T-helper 2 cell treated with Interferon-gamma antibody and Interleukin-4, amounts not matched to agents 100 ng/mL and 5 ng/mL, for 36 hours (primary cell): ENCODE measurements at places on chromosomes 12 and 14. TPM values are rescaled to one million over a fixed set of nuclear protein-coding genes. Genes with fewer than 3 reads are reported as not detected.

The NTF3 gene
- not detected in 2 replicates for total RNA-seq

The HOXC12 gene
- not detected in 2 replicates for total RNA-seq

The KRT75 gene
- not detected in 2 replicates for total RNA-seq

The FGF23 gene
- total RNA-seq: not detected in 2 replicates

The TDP1 gene
- 64.9 and 69.6 TPM in 2 replicates for total RNA-seq

The ATF7IP gene
- total RNA-seq: 99.2 and 110 TPM in 2 replicates

The MYL2 gene
- total RNA-seq: not detected in 2 replicates

The INHBC gene
- total RNA-seq: not detected in 2 replicates

The ADAMTS20 gene
- total RNA-seq: not detected in 2 replicates

The TSHR gene
- total RNA-seq: 1.9 TPM in 2 replicates

The NPFF gene
- total RNA-seq: not detected in 2 replicates

The TMEM63C gene
- total RNA-seq: 0.43 and 0.80 TPM in 2 replicates

The KCNC2 gene
- total RNA-seq: not detected in 2 replicates

The KLHL33 gene
- total RNA-seq: 0.05 and 0.11 TPM in 2 replicates

The SCN8A gene
- total RNA-seq: 0.64 and 0.84 TPM in 2 replicates

The OR6C2 gene
- not detected in 2 replicates for total RNA-seq

The LTBP2 gene
- total RNA-seq: 0.09 and 0.16 TPM in 2 replicates

The TSPAN19 gene
- not detected in 2 replicates for total RNA-seq

The KLRF2 gene
- total RNA-seq: 0.23 and 0.27 TPM in 2 replicates

The DLGAP5 gene
- total RNA-seq: 63.4 and 68.1 TPM in 2 replicates

The PLD4 gene
- 0.11 TPM in 2 replicates for total RNA-seq

The NKX2-1 gene
- not detected in 2 replicates for total RNA-seq

The STXBP6 gene
- total RNA-seq: not detected in 2 replicates

The IQSEC3 gene
- total RNA-seq: 0.11 and 0.39 TPM in 2 replicates

The TMEM132C gene
- total RNA-seq: not detected in 2 replicates
